Stimulated activated CD4-positive, alpha-beta T cell treated with anti-CD3 and anti-CD28 coated beads, TNF-alpha, amount 100 ng/mL, for 1 hour (primary cell): ENCODE measurements at places on chromosomes 1 and 21.

GRCh38 chr21:42409366-42409765 is 5.7 kb downstream of the UBASH3A start:
- no peak for DNase-seq

GRCh38 chr1:118247593-118247992 is 62.6 kb upstream of the SPAG17 start:
- DNase-seq: no peak

DNA sequence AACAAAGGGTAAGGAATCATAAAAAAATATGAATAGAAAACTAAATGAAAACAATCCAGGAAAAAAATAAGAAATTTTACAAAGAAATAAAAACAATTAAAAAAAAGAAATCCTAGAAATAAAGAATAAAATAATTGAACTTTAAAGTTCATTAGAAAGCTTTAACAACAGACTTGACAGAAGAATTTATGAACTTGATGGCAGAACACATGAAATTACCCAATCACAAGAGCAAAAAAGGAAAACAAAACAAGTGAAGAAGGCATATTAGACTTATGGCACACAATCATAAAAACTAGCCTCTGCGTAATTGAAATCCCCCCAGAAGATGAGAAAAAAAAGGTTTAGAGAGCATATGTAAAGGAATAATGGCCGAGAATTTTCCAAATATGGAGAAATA is 802.5 kb upstream of the B3GALT2 start:
- DNase-seq: no peak

GRCh38 chr21:14952916-14953315 is 111.9 kb downstream of the NRIP1 start:
- no peak for DNase-seq

DNA sequence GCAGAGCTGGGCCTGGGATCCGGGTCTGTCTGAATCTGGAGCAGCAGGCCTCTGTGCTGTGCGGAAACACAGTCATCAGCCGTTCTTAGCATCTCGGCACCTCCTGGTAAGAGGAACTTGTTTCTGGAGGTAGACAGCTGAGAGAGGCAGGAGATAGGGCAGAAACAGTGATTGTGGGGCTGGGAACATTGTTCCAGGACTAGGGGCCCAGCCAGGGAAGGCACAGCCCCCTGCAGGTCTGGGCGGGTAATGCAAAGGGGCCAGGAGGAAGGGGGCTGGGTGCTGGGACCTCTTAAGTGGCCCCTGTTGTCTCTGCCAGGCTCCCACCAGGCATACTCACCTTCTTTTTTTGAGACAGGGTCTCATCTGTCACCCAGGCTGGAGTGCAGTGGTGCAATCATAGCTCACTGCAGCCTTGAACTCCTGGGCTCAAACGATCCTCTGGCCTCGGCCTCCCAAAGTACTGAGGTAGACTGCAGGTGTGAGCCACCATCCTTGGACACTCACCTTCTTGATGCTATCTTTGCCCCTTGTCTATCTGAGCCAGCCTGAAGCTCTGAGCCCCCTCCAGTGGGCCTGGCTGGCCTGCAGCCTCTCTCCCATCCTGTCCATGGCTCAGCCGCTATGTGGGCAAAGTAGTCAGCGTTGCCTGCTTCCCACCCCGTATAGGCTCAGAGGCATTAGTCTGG is 134.3 kb upstream of the ZBTB40 start:
- no peak for DNase-seq

DNA sequence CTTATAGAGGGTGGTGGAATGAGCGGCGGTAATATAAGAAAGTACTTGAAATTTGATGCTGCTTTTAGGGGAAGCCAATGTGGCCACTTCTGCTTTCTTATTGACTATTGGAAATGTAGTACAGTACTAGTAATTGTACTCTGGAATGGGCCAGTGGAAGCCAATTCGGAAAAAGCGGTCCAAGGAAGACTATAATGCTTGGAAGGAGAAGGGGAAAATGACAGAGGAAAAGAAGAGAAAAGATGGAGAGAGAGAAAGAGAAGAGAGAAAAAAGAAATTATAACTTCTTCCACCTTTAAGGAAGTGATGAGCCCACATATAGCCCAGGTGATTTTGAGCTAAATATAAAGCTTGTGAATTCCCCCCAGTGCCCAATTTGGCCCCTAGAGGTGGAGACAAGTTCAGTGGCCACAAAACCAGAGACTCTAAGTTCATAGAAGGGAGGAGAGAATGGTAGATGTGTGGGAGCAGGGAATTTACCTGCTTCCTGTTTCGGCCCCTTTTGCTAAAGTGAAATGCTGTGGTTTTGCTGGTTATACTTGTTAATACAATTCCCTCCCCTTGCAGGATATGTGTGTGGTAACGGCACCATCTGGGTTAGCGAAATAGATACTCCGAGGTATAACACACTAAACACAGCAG is 35.7 kb upstream of the DUSP10 start:
- DNase-seq: no peak

DNA sequence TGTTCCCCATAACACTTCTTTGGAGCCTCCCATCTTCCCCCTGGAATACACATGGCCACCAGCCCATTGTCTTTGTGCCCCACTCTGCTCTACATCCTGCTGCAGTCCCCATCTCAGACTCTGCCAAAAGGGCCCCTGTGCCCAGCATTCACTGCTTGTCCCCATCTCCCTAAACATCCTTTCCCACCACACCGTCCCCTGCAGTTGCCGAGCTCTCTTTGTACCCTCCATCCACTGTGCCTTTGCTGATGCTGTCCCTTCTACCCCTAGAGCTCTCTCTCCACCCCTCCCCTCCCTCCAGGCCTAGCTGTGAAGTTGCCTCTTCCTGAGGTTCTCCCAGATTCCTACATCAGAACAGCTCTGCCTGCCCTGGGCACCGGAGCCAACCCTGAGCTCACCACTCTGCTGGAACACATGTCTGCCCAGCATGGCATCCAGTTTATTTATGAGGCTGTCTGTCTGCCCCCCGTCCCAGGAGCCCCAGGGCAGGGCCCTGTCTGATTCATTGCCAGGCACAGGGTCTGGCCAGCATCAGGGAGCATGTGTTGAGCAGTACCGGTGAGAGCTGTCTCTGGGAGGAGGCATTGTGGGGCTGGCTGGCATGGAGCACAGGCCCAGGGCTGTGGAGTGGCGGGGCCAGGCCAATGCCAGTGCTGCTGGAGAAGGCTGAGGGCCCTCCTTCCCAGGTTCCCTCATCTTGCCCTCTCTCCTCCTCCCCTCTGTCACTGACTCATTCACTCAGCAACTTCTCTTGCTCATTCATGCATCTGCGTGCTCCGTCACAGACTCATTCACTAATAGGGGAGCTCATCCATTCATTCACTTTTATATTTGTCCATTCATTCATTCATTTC is 28.8 kb downstream of the EDN2 start:
- DNase-seq: no peak

GRCh38 chr1:73366734-73367413 is 831.1 kb downstream of the LRRIQ3 start:
- DNase-seq: no peak

GRCh38 chr21:31255036-31255435 is 89.0 kb downstream of the TIAM1 start:
- DNase-seq: no peak

DNA sequence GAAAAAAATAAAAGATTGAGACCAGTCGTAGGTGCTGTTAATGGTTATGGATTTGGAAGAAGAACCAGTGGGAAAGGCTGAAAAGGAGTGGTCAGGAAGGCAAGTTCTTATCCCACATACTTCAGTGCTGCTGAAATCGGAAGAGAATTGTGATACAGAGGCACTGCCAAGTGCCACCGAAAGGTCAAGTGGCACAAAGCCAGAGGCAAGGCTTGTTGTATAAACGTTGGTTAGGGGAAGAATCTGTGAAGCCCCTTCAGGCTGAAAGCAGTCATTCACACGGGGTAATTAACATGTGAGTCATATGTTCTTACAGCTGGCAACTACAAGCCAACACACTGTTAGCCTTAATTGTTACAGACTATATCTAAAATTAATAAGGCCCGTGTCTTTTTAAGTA is 48.8 kb downstream of the ZBTB40 start:
- DNase-seq: no peak

GRCh38 chr1:109503935-109504334 is 5.6 kb downstream of the AMIGO1 start:
- no peak for DNase-seq

- no peak for DNase-seq
Observed at GRCh38 chr21:31370893-31371544, 27.0 kb upstream of the TIAM1 start.
